ENCODE measurements at places on chromosomes 1 and 21.

DNA sequence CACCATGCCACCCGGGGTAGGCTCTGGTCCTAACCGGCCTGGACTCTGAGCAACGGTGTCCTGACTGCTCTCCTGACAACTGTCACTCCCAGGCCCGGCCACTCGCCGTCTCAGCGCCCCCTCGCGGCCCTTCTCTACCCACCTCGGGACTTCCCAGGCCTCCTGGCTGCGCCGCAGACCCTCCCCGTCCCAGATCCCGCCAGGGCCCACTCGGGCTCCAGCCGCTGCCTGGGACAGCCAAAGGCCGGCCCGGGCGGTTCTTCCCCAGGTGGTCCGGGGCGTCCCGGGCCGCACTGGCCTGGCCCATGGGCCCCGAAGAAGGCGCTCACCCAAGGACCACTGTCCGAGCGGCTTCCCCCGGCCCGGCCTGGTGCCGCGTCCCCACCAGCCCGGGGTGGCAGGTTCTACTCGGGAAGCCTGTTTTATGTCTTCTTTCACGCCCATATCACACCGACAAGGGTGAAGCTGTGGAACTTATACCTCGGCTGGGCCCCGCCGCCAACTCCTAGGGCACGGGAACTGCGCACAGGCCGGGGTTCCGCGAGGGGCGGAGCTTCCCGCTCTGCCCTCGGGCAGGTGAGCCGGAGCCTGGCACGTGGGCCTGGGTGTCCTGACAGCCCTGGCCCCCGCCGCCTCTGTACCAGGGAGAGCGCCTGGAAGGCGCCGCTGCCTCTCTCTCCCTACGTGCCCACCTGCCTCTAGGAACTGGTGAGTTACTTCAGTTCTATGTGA lies 138.3 kb downstream of the TTLL7 start:
- DNase-seq, result peak; percentile 86

DNA sequence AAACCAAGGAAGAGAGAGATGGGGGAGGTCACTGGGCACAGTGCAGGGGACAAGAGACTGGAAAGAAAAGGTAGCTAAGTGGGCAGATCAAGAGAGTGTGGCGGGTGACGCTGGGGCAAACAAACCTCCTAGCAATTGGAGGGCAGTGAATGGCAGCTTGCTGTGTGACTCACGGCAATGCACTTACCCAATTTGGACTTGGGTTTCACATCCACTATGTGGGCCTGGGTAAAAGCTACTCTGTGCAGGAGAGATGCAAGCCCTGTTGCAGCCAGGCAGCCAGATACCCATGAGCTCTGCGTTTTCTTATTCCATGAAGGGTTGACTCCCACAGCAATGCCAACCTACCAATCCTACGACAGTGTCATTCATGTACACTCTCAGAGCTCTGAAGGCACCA lies 9.5 kb downstream of the PLXNA2 start:
- no peak for DNase-seq

- DNase-seq, result no peak
These were observed 1.2 kb downstream of the XKR8 start for GRCh38 chr1:27960762-27961645.

- DNase-seq, result peak; percentile 62
These were observed 55.4 kb downstream of the CAMK2N1 start for GRCh38 chr1:20430355-20431175.

DNA sequence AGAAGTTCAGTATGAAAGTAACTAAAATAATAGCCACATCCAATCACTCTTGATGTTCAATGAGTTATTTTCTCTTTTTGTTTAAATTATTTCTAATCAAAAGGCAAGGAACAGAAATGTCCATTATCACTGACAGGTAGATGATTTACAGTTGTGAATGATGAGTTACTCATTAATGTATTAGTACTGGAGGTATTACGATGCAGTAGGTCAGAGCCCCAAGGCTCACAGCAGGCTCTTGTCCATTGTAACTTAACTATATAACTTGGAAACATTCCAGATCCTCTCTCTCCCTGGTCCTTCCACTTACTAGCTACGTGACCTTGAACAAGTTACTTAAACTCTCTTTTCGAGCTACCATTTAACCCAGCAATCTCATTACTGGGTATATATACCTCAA lies 39.5 kb downstream of the CRB1 start:
- no peak for DNase-seq

Measured in activated T-cell treated with anti-CD3 and anti-CD28 coated beads, Interleukin-2, amount 50 U/mL, for 24 hours (primary cell).